ENCODE measurements at places on chromosomes 3 and 15.

DNA sequence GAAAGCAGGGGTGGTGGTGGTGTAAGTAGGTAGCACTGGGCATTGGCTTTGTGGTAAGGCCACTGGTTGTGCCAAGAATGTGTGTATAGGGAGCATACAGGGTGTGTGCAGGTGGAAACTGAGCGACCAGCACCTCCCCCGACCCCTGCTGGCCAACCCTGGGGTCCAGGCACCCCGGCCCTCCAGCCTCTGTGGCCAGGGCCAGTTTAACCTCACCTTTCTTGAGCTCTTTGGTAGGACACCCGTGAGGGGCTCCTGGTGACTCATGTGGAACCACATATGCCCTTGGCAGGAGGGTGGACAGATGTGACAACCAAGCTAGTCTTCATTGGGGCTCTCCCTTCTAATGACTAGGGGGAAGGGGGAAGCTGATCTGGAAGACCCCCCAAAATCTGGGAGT is 19.5 kb downstream of the SHF start:
- no peak for DNase-seq

- no peak for DNase-seq
Measured at GRCh38 chr3:77096966-77097890, 57.3 kb downstream of the ROBO2 start.

DNA sequence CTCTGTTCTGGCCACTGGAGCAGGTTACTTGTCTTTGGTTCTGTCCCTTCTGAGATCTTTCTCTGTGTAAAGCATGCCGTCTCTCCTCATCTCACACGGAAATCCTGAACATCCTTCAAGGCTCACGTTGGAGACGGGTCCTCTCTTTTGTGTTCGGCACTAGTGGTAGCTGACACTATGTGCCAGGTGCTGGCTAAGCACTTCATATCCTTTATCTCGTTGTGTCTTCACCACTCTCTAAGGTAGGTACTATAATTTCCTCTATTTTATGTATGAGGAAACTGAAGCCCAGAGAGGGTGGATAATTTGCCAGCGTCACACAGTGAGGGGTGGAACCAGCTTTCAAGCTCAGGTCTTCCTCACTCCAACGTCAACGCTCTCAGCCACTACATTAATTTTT is 1.2 kb downstream of the IFT122 start:
- no peak for DNase-seq

- no peak for DNase-seq
Measured at GRCh38 chr15:92611995-92612745, 43.4 kb downstream of the FAM174B start.

DNA sequence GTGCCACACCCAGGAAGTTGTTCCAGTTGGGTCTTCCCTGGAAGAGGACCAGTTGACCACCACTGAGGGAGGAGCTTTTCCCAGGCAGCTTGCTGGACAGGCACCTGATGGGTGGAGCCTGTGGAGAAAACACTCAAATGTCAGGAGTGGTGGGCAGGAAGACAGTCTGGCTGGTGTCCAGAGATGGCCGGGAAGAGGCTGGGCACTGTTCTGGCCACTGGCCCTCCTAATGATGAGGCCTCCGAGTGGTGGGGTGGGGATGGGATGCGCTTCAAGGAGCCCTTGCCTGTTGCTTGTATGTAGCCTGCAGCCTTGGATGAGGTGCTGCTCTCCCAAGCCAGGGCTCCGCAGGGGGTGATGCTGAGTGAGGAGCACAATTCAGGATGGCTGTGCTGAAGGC is 12.3 kb downstream of the PLEKHO2 start:
- no peak for DNase-seq

DNA sequence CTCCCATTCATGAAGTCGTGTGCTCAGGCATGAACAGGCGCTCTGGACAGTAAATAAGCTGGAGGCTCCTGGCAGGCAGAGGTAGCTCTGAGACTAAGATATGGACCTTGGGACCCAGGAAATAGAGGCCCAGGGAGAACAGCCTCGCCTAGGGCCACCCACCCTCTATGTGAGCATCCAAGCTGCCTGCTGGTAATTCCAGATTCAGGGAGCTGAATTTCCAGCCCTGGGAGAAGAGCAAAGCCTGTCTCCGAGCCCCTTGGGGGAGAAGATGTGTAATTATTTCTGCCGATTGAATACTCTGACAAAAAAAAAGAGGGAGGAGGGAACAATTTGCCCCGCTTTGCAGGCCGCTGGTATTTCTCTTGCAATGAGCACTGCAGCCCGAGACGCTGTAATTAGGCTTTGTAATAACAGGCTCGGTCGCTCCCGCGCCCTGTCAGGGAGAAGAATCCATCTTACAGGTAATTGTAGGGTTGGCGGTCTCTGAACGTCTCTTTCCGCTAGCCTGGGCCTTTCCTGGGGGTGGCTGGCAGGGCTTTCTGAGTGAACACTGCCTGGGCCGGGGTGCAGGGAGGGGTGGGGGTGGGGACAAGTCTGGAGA is 131.5 kb downstream of the WNT7A start:
- DNase-seq: no peak

- no peak for DNase-seq
Measured at GRCh38 chr3:53077476-53078220, 31.8 kb upstream of the SFMBT1 start.

DNA sequence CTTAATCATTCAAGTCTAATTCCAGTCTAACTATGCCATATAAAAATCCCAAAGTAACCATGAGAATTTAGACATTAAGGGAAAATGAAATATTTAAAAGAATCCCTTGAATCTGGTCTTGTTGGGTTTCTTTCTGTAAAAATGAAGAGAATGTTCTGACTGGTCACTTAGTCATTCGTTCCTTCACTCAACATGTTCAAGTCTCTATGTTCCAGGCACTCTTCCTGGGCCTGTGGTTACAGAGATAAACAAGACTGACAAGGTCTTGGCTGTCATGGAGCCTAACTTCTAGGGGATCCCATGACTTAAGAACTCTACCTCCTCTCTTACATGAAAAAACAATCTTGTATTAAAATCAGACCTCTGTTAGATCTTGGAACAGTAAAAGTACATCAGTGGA is 638.6 kb upstream of the TBL1XR1 start:
- no peak for DNase-seq

DNA sequence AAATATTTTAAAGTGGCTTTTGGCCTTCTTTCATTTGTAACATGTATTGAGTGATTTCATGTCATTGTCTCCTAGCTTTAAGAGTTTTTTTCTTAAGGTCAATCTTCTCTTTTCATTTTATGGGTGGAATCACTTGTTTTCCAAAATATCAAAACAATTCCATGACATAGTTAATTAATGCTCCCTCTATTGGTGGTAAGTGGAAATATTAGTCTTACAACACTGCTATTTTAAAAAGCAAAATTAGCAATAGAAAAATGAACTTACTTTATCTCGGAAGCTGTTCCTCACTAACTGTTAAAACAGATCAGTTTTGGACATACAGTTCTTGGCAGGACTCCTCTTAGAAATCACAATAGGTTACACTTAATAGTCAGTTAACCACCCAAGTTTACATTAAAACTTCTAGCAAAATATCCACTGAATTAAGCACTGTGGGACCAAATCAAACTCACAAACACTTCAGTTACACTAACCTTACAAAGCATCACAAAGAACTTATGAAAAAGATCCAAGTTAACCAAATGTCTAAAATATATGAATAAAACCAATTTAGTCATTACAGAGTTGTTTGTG is 42.4 kb downstream of the TIGIT start:
- DNase-seq: no peak

GRCh38 chr15:40409366-40409765 is 3.8 kb downstream of the IVD start:
- no peak for DNase-seq
